ENCODE measurements at places on chromosomes 4 and X.

DNA sequence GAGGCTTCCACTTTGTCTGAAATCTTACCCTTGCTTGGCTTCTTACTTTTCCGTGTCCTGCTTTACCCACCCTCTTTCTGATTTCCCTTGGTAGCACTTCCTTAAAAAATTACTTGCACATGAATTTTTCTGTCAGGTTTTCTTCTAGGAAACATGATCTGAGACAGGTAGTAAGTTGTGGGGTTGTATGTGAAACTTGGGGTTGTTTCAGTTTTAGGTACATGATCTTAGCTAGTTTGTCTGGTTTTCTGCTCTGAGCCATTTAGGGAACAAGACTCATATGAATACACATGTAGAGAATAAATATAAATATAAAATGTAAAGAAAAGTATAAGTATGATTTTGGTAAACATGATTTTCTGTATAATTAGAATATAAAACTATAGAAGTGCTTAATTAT, 17.4 kb upstream of the ARMCX2 start:
- DNase-seq = no peak

DNA sequence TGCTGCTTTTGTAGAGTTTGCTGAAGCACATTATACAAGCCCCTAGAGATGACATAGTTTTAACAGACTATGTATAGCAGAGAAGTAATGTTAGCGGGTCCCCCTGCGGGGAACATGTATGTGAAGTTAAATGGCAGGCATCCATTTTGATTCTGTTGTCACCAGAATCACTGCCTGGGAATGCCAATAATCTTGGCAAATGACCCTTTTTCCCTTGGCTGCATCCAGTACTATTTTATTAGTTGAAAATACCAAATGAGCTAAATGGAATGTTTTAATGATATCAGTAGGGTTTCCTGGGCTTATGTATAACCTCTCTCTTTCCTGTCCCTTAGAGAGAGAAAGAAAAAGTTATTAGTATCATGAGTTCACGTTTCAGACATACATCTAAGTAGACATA, 93.6 kb downstream of the LIMCH1 start:
- DNase-seq = no peak

GRCh38 chr4:7909463-7910262, 30.0 kb downstream of the AFAP1 start:
- no peak for DNase-seq

DNA sequence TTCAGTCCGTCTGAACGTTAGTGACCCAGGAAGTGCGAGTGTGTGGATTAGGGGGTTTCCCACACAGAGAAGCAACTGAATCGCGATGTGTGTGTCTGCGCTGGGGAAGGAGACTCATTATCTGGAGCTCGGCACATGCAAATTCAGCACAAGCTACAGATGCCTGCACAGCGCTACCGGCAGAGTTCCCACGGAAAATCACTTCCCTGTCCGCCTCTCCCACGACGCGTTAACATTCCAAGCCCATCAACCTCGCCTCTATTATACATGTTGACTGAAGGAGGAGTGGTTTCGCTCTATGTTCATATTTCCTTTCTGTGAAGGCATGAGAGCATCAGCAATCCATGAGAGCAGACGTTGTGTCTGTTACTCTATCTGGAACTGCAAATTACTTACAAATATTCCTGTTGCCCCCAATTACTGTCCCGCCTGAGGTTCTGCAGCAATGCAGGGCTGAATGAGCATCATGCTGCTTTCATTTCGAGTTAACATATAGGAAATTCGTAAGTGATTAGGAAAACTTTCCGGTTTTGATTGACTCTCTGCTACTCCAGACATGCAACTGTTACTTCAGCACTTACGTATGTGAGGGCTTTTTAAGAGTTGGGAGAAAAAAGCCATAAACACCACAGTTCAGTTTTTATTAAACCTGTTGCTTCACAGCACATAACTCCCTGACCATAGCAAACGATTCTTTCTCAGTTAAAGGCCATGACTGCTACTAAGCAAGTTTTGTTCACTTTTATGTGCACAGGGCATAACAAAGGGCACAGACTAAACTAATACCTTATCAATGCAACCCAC, 15.0 kb upstream of the MTNR1A start:
- no peak for DNase-seq

GRCh38 chrX:9626379-9626778, 139.3 kb downstream of the GPR143 start:
- DNase-seq = no peak

- DNase-seq = no peak
Measured at GRCh38 chrX:121781991-121782390, 734.6 kb downstream of the GLUD2 start.

GRCh38 chr4:3464349-3464905, 1.3 kb downstream of the DOK7 start:
- DNase-seq = no peak

DNA sequence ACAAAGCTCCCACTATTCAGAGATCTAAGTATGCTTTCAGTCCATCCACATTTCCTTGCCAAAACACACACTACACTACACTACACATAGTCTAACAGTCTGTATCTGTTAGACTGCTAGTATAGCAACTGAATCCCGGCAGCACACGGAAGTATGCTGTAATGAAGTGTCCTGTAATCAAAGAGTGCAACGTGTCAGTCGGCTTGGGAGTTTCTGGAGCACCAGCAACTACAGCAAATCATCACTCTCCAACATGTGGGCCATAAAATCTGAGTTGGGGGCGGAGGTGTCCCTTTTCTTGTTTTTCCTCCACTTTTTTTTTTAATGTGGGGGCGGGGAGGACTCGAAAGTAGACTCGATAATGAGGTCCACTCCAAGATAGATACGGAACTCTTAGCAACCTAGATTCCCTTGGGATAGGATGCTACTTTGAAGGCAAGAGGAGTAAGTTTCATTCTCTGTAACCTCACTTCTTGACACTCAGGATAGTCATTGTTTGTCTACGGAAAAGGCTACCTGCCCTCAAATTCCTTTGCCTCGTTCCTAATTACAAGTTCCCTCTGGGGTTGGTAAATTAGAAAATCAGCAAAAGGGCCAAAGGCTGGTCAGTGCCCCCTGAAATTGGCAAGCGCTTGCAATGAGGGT, 722 bp downstream of the SLC10A7 start:
- peak; percentile 7 for DNase-seq

DNA sequence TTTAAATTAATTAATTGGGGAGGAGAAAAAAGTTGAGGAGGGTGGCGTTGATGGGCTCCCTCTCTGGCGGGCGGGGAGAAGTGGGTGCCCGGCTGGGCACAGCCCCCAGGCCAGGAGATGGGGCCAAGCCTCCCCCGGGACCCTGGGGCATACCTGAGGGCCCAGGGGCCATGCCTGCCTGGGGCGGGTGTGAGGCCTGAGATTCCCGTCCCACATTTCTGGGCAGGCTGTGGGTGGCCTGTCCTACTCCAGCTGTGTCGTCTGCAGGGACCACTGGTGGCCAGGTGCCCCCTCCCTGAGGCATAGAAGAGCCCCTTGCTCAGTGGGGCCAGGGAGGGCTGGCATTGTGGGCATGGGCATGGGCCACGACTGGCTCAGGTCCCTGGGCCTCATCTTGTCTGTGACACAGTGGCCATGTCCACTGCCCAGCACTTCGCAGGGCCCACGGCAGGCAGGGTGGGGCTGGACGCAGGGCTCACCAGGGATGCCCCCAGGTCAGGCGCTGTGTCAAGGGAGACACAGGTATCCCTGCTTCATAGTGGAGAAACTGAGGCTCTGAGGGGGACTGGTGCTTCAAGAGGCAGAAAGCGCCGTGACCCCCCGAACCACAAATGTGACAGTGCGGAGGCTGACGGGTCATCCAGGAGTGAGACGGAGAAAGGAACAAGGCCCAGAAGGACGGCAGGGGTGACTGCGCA, 60.1 kb downstream of the FAM53A start:
- no peak for DNase-seq

DNA sequence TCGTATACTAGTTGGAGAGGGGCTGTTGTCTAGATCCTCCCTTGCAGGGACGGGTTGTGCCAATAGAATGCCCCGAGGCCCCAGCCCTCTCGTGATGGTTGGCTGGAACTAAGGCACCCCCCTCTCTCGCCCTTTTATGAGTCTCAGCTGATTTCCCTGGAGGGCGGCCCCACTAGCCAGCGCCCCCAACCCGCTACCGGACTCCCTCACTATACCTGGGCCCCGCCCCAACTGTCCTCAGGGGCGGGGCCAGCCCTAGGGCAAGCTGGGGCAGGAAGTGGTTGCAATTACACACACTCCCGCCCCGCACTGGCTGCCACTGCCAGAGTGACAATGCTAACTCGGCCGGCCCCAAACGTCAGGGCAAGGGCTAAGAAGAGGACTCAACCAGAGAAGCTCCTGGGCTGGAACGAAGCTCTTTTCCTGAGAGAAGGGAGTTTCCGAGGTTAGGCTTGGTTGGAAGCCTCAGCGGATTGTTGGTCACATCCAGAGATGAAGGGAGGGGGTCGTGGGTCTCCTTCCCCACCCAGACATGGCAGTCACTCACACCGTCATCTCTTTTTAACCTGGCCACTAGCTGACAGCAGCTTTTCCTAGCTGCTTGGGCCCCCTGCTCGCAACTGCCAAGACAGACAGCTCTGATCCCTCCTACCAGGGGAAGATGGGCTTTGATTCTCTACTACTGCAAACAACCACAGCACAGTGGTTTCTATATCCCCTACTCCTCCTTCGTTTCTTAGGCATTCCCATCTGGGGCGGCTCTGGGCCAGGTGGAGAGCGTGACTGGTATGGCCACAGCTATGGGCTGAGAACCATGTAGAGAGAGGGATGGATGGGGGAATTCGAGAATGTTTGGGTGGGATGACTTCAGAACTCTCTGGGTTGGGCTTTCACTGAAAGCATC, 21.0 kb upstream of the BCORL1 start:
- peak; percentile 80 for DNase-seq

GRCh38 chr4:108799306-108799705, 36.5 kb upstream of the ETNPPL start:
- DNase-seq = no peak
